ENCODE measurements at places on chromosomes 5 and 9. TPM values are rescaled to one million over a fixed set of nuclear protein-coding genes. Genes with fewer than 3 reads are reported as not detected.

DNA sequence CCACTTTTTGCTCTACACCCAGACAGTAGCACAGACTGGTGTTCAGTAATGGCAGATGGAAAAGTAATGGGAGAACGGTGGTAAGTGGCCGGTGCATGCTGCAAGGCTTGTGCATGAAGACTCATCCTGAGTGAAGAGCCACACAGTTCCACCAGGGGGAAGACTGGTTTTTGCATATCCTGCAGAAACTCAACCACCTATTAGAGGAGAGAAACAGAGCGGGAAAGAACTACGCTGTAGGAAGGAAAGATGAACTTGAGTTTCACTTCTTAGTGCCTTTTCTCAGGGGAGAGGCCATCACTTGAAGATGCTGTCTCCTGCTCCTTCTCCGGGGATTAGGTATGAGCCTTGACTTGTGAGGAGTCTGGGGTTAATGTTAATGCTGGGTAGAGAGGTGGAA is 9.4 kb upstream of the PRSS3 start:
- no peak overlapping the region for H3K4me3 ChIP-seq
- H3K27ac ChIP-seq = no peak overlapping the region
- peaks cover 6% of the 10 kb centered on the region for H3K4me1 ChIP-seq
- DNase-seq = no peak
- no peaks in the 10 kb centered on the region for H3K27me3 ChIP-seq

- peak; percentile 64 for DNase-seq
- peaks cover 8% of the 10 kb centered on the region for H3K4me1 ChIP-seq
- no peak overlapping the region for H3K27ac ChIP-seq
- peaks cover 76% of the 10 kb centered on the region for H3K36me3 ChIP-seq
These were observed 16.4 kb downstream of the JADE2 start for GRCh38 chr5:134541736-134542376.

GRCh38 chr9:84811072-84811750 is 141.7 kb downstream of the NTRK2 start:
- H3K4me1 ChIP-seq = no peaks in the 10 kb centered on the region
- no peak overlapping the region for H3K27ac ChIP-seq
- H3K27me3 ChIP-seq = no peaks in the 10 kb centered on the region
- DNase-seq = no peak
- H3K36me3 ChIP-seq = no peaks in the 10 kb centered on the region
- no peak overlapping the region for H3K4me3 ChIP-seq

- H3K4me3 ChIP-seq = no peak overlapping the region
- no peaks in the 10 kb centered on the region for H3K4me1 ChIP-seq
- H3K27me3 ChIP-seq = no peaks in the 10 kb centered on the region
- H3K27ac ChIP-seq = no peak overlapping the region
- H3K36me3 ChIP-seq = no peaks in the 10 kb centered on the region
- no peak for DNase-seq
These were observed 160.9 kb upstream of the CCNG1 start for GRCh38 chr5:163276466-163276865.

GRCh38 chr9:27408001-27408400 is 111.1 kb upstream of the EQTN start:
- no peaks in the 10 kb centered on the region for H3K36me3 ChIP-seq
- no peak overlapping the region for H3K4me3 ChIP-seq
- no peaks in the 10 kb centered on the region for H3K4me1 ChIP-seq
- H3K27me3 ChIP-seq = no peaks in the 10 kb centered on the region
- no peak for DNase-seq

- no peak overlapping the region for H3K4me3 ChIP-seq
- H3K36me3 ChIP-seq = no peaks in the 10 kb centered on the region
- H3K27ac ChIP-seq = no peak overlapping the region
- no peaks in the 10 kb centered on the region for H3K4me1 ChIP-seq
These were observed 218.2 kb downstream of the TSSK1B start for GRCh38 chr5:113216545-113216944.

DNA sequence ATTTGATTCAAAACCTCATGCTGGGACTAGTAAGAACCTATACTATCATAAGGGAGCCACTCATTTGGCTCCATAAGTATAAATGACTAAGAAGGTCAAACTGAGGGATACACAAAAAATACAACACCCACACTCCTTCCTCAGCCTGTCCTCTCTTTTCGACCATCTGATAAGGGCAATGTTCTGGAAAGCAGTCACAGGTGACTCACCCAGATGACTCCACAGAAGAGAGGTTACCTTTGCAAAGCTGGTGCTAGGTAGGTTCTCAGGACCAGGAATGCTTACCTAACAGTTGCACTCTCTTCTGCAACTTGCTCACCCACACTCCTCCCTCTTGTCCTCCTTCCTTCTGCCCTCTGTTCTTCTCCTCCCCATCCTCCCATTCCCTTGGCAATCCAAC is 32.9 kb downstream of the LHFPL2 start:
- H3K4me1 ChIP-seq = no peaks in the 10 kb centered on the region
- H3K4me3 ChIP-seq = no peak overlapping the region
- H3K27ac ChIP-seq = no peak overlapping the region

DNA sequence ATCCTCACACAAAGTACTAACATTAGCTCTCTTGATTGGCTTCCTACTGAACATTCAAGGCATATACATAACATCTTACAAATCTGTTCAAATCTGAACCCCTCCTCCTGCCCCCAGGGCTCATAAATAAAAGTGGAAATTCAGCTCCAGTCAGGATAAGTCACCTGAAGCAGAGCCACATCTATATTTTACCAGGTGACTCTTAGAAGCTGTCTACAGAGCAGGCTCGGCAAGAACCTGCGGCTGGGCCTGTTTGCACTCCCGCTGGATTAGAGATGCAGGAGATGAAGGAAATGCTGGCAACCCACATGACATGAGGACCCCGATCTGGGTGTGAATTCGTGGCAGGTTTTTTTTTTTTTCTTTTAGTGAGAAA is 3.0 kb upstream of the CPLX2 start:
- peaks cover 13% of the 10 kb centered on the region for H3K27me3 ChIP-seq
- H3K36me3 ChIP-seq = no peaks in the 10 kb centered on the region
- H3K4me1 ChIP-seq = no peaks in the 10 kb centered on the region
- H3K4me3 ChIP-seq = no peak overlapping the region
- no peak overlapping the region for H3K27ac ChIP-seq
- DNase-seq = no peak

GRCh38 chr5:36701085-36701698 is 94.8 kb downstream of the SLC1A3 start:
- no peaks in the 10 kb centered on the region for H3K4me1 ChIP-seq
- H3K27me3 ChIP-seq = peaks cover 8% of the 10 kb centered on the region
- H3K4me3 ChIP-seq = no peak overlapping the region
- H3K27ac ChIP-seq = no peak overlapping the region
- H3K36me3 ChIP-seq = no peaks in the 10 kb centered on the region

GRCh38 chr5:143437666-143438273 is 34.3 kb upstream of the NR3C1 start:
- peaks cover 7% of the 10 kb centered on the region for H3K4me1 ChIP-seq
- no peak overlapping the region for H3K27ac ChIP-seq

GRCh38 chr5:154341620-154342019 is 104.2 kb upstream of the SAP30L start:
- no peak for DNase-seq
- no peaks in the 10 kb centered on the region for H3K27me3 ChIP-seq
- H3K27ac ChIP-seq = no peak overlapping the region
- H3K4me3 ChIP-seq = no peak overlapping the region
- H3K4me1 ChIP-seq = no peaks in the 10 kb centered on the region
- no peaks in the 10 kb centered on the region for H3K36me3 ChIP-seq

DNA sequence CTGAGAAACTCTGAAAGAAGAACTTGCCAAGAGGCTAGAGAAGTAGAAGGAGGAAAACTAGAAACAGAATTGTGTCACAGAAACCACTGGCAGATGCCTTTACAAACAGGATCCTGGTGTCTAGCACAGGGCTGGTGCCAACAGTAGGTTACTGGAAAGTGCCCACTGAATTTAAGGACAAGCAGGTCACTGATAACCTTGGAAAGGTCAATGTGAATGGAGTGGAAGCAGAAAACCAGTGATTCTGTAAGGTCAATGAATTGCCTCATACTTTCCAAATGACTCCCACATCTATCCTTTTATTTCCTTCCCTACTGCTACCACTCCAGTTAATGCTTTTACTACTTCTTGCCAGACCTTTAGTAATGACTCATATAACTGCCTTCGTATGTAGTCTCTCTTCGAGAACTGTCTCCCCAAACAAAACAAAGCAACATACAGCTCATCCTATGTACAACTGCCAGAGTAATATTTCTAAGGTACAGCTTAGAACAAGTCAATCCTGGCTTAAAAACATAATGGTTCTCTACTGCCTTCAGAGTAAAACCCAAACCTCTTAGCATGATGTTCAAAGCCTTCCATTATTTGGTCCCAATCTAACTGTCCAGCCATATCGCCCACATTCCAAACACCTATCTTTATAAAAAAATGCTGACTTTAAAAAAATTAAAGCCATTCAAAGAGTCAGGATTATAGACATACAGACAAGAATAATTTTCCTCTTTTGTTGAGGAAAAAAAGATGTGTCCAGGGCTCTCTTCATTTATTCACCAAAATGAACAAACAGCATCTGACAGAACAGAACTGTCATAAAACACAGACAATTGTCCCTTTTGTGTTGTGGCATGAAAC is 52.5 kb downstream of the NR3C1 start:
- H3K36me3 ChIP-seq = no peaks in the 10 kb centered on the region
- peaks cover 22% of the 10 kb centered on the region for H3K4me1 ChIP-seq
- H3K27me3 ChIP-seq = no peaks in the 10 kb centered on the region
- no peak for DNase-seq
- no peak overlapping the region for H3K4me3 ChIP-seq
- H3K27ac ChIP-seq = peak overlapping the region; percentile 11

- H3K27ac ChIP-seq = no peak overlapping the region
- no peak overlapping the region for H3K4me3 ChIP-seq
- no peaks in the 10 kb centered on the region for H3K36me3 ChIP-seq
- no peak for DNase-seq
- H3K4me1 ChIP-seq = no peaks in the 10 kb centered on the region
These were observed 74.3 kb downstream of the LMX1B start for GRCh38 chr9:126687930-126688461.

GRCh38 chr5:150347451-150347850 is 10.0 kb upstream of the TCOF1 start:
- H3K27ac ChIP-seq = no peak overlapping the region
- no peak overlapping the region for H3K4me3 ChIP-seq
- peaks cover 8% of the 10 kb centered on the region for H3K4me1 ChIP-seq
- no peaks in the 10 kb centered on the region for H3K27me3 ChIP-seq

DNA sequence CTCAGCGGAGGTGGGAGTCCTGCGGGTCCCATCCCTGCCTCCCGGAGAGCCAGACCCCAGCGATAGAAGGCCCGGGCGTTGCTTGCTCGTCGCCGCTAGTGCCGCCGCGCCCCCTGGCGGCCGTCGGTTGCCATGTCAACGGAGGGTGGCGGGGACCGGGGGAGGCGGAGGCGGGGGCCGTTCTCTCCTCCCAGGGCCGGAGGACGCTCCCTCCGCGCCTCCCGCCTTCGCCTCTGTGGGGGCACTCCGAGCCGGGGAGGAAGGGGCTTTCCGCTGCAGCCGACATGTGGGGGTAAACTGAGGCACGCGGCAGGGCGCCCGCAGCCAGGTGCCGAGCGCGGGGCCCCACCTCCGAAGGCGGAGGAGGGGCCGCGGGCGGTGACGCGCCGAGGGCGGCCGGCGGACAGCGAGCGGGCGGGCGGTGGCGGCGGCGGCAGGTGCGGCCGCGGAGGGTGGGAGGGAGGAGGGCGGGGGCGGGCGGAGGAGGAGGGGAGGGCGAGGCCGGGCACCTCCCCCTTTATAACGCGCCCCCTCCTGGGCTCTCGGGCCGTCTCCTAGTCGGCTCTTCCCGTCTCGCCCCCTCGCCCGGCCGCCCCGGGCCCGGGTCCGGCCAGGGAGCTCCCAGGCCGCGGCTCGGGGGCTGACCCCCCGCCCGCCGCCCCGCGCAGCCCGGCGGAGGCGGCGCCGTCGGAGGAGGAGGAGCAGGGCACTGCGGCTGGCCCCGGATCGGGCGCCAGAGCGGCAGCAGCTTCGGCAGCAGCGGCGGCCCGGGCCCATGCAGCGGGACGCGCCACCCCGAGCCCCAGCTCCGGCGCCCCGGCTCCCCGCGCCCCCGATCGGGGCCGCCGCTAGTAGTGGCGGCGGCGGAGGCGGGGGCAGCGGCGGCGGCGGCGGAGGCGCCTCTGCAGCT is 556 bp upstream of the CDK9 start:
- no peaks in the 10 kb centered on the region for H3K36me3 ChIP-seq
- peak; percentile 94 for DNase-seq
- H3K27me3 ChIP-seq = no peaks in the 10 kb centered on the region
- peaks cover 12% of the 10 kb centered on the region for H3K4me1 ChIP-seq
- H3K27ac ChIP-seq = peak overlapping the region; percentile 86
- peak overlapping the region; percentile 72 for H3K4me3 ChIP-seq

- H3K4me3 ChIP-seq = no peak overlapping the region
- H3K27ac ChIP-seq = no peak overlapping the region
- DNase-seq = no peak
- H3K4me1 ChIP-seq = no peaks in the 10 kb centered on the region
- no peaks in the 10 kb centered on the region for H3K36me3 ChIP-seq
- no peaks in the 10 kb centered on the region for H3K27me3 ChIP-seq
These were observed 176.0 kb downstream of the ATP10B start for GRCh38 chr5:160675988-160676387.

DNA sequence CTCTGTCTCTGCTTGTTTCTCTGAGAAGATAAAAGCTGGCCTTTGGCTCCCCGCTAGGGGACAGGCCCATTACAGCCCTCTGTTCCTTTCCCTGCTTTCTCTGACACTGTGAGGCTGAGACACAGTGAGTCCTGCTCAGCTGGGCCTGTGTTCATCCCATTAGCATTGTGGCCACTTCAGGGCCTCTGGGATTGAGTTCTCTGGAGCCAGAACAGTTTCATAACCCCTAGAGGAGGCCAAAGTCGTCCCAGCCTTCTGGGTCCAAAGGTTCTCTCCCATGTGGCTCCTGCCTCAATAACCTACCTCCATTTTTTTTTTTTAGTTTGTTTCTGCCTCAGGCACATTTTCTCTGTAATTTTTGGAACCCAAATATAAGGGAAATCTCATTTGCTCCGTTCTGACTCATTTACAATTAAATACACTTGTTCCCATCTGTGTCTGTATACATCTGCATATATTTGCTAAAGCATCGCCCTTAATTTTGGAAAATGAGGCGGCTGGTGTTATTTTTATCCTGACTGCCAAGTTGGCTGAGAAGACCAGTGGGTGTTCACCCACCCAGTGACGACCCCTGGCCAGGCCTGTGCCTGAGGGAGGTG is 27.3 kb upstream of the CTNNA1 start:
- H3K27ac ChIP-seq = no peak overlapping the region
- no peaks in the 10 kb centered on the region for H3K4me1 ChIP-seq
- DNase-seq = no peak
- no peak overlapping the region for H3K4me3 ChIP-seq

DNA sequence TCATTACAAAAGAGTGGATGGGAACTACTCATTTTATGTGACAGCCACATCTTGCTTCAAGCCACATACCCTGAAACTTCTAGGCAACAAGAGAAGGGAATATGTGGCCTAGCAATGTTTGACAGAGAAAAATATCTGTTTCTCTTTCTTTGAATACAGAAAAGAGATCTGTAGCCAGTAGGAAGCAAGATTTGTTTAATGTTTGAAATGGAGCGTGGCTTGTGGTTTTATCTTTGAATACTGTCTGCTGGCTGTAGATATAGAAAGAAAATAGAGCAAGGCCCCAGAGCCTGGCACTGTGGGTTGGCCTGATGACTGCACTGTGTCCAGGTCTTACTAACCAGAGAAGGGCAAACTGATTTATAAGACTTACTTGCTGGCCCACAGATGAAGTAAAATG is 133.8 kb downstream of the ARHGEF28 start:
- H3K4me1 ChIP-seq = peaks cover 46% of the 10 kb centered on the region
- H3K36me3 ChIP-seq = no peaks in the 10 kb centered on the region
- no peaks in the 10 kb centered on the region for H3K27me3 ChIP-seq
- H3K4me3 ChIP-seq = no peak overlapping the region
- peak overlapping the region; percentile 69 for H3K27ac ChIP-seq

The NRARP gene
- total RNA-seq = 1.3 TPM

The ANKRD18A gene
- total RNA-seq = not detected

The PALM2AKAP2 gene
- 18.8 TPM for total RNA-seq

The GLRX gene
- total RNA-seq = 68.1 TPM

The AIF1L gene
- 5.7 TPM for total RNA-seq

The CDC20B gene
- total RNA-seq = not detected

The ANGPTL2 gene
- 25.4 TPM for total RNA-seq

The ECSCR gene
- total RNA-seq = 10.8 TPM

The SPINK7 gene
- not detected for total RNA-seq

All from adrenal gland (tissue), 19 donors.